GM13976 (cell line): ENCODE measurements at places on chromosomes 4 and X.

DNA sequence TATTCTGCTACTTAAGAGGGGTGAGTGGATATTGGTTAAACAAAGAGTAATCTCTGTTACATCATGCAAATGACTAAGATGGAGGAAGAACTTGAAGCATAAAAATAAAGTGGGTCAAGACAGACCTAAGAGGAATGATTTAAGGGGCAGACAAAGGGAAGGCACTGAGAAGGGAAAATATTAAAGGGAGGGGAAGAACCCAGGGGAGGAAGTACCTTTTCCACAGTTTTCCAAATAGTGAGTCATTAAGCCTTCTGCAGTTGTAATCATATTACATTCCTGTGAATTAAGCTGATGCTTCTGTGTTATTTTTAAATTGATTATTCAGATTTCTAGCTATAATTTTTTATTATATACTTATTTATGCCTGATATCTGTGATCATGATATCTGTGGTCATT, 253.3 kb downstream of the CENPC start:
- DNase-seq, result no peak

DNA sequence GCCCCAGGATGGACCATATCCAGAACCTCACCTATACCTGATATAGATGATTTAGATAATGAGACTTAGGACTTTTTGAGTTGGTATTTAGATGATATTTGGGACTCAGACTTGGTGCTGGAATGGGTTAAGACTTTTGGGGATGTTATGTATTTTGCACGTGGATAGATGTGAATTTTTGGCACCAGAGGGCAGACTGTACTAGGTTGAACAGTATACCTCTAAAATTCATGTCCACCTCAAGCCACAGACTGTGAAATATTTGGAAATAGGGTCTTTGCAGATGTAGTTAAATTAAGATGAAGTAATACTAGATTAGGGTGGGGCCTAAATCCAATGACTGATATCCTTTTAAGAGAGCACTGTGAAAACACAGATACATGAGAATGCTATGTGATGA, 15.6 kb downstream of the RBM41 start:
- DNase-seq, result no peak

- no peak for DNase-seq
These were observed 1258.4 kb downstream of the FAM133A start for GRCh38 chrX:94932278-94932965.

GRCh38 chr4:142539796-142540482, 306.2 kb downstream of the INPP4B start:
- no peak for DNase-seq
